ENCODE measurements at places on chromosomes 1 and 21.

DNA sequence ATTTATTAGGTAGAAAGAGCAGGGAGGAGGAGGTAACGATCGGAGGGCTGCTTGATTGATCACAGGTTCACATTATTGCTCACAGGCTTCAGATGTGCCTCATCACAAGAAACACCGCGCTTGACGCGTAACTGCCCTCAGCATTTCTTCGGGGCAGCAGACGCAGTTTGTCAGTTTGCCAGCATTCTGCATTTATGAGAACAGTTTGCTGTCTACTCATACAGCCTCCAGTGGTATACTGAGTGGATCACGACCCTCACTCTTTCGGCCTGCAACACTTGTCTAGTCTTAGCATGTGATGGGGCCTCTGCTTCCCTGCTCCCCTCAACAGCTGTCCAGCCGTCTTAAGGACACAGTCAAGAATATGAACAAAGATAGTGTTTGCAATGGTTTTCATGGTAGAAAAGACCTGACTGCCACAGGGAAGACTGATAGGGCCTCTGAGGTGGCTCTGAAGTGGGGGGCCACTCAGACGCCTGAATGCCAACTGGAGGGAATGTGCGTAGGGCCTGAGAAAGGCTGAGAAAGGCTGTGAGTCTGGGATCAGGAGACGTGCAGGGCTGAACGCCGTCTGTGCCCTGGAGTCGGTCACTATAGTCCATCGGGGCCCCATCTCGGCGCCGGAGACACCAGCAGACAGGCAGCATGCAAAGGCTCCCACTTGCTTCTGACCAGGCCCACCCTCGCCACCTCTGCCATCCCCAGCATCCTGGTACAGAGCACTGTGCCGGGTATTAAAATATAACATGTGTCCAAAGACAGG lies 45.0 kb downstream of the UBE2G2 start:
- DNase-seq = no peak

DNA sequence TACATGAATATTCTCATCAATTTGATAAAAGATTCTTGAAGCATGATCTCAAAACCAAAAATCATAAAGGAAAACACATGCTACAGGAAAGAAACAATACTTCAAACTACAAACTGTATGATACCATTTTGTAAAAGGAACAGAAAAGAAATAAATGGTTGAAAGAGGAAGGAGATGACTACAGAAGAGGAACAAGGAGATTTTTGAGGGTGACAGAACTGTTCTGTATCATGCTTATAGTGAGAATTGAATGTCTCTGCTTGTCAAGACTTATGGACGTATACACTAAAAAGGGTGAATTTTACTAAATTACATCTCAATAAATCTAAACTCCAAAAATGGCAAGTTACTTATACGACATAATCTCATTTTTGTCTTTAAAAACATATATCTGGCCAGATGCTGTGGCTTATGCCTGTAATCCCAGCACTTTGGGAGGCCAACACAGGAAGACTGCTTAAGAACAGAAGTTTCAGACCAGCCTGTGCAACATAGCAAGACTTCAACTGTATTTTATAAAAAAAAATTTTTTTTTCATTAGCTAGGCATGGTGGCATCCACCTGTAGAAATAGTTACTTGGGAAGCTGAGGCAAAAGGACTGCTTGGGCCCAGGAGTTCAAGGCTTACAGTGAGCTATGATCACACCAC lies 125.4 kb downstream of the EIF4G3 start:
- DNase-seq = no peak

DNA sequence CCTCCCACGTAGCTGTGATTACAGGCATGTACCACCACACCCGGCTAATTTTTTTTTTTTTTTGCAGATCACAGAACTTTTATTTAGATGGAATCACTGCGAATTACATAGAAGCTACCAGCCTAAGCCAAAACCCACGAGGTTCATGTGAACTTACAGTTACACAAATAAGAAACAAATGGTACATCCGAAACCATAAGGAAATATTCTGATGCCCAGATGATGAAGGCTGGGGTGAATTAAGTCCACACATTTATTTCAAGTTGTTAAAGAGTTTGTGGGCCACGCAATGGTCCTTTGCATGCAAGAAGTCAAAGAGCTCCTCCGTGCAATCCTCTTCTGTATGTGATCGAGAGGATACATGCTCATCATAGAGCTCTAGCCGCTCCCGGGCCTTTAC lies 328 bp downstream of the UQCRHL start:
- no peak for DNase-seq

DNA sequence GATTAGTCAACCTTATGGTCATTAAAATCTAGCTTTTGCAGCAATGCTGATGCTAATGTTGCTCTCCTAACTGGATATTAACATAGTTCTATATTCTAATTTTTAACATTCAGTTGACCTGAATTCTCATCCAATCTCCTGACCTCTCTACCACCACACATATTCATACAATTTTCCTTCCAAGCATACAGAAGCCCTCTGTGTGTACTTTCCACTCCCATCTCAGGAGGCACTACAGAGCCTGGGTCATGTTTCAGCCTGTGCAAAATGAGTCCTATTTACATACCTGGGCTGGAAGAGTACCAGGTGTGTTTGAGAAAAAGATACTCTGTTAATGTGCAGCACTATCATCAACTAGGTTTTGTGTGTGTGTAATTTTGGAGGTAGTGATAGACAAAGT lies 486.3 kb downstream of the NEGR1 start:
- no peak for DNase-seq

- DNase-seq = no peak
Observed at GRCh38 chr1:193190096-193190744, 3.8 kb upstream of the B3GALT2 start.

DNA sequence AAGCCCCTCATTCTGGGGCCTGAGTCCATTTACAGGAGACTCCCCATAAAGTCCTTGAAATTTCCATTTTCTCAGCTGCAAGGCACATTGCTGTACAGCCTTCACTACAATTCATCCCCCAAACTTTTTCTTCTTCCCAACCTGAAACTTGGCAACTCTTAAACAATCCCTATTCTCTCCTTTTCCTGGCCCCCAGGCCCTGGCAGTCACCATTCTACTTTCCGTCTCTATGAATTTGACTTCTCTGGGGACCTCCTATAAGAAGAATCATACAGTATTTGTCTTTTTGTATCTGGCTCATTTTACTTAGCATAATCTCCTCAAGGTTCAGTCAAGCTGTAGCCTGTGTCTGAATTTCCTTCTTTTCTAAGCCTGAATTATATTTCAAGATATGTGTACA lies 332.9 kb downstream of the PCP4 start:
- DNase-seq = no peak

DNA sequence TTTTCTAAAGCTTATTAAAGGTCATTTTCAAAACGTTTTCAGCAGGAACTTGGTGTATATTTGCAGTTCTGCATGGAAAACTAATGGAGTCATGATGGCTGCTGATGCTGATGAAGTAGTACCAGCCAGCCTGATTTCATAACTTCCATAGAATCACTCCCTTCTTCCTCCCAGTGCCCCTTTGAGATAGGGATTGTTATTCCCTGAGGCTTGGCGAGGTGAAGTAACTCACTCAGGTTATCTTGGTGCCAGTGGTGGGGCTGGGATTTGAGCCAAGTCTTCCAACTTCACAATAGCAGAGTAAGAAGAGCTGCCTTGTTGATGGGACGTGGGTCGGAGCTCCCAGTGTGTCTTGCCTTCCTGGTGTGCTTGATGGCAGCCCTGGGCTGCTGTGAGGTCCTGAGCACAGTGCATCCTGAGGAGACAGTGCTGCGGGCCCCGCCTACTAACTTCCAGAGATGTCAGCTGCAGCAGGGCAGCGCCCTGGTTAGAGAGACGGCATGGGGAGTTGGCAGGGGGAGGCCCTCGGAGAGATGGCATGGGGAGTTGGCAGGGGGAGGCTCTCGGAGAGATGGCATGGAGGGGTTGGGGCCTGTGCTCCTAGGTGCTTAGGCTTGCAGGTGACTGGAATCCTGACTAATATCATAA lies 92.6 kb downstream of the PCBP3 start:
- DNase-seq = no peak

GRCh38 chr1:75980972-75981897 lies 49.0 kb upstream of the ASB17 start:
- no peak for DNase-seq

GRCh38 chr1:177566495-177566894 lies 395.7 kb downstream of the BRINP2 start:
- no peak for DNase-seq

All from heart left ventricle (tissue), 16 donors.